ENCODE measurements at places on chromosomes 2 and 18.

DNA sequence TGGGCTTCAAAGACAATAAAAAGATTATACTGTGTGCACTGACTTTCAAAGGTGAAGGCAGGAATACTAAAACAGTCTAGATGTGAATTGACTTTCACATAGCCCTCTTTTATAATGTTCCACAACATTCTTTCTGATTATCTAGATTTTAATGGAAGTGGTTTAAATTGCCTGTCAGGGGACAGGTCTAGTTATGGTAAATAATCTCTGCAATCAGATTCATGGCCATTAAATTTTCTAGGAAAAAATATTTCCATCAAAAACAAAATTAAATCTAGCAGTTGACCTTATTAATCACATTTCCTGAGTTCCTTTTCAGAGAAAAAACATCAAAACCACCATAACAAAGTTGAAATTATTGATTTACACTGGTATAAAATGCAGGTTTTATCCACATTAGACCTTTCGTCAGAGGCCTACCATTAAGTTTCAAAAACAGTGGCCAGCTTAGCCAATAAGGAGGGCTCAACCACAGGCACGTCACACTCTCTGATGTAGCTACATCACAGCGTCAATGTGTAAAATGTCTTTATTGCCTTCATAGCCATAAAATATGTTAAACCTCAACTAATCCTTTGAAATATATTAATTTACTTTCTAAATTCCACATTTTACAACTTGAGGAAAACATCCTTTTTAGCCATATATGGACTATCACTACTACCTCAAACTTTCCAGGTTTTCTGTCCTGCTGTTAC, 79.4 kb downstream of the NOL10 start:
- DNase-seq = no peak

GRCh38 chr18:37430357-37431076, 135.1 kb downstream of the CELF4 start:
- no peak for DNase-seq

DNA sequence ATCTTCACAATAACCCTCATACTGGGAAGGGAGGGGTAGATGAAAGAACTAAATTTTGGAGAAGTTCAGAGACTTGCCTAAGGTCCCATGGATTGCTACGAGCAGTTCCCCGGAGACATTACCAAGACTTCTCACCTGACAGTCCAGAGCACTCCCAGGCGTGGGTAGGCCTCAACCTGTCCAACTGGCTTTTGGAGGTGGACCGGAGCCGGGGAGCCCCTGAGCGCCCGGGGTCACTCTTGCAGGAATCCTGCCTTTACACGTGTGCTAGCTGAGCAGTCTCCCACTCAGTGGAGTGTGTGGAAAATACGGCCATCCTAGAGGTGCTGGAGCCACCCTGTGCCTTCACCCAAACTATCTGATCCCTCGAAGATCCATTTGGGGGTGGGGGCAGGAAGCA, 8.0 kb downstream of the POMC start:
- DNase-seq = no peak

DNA sequence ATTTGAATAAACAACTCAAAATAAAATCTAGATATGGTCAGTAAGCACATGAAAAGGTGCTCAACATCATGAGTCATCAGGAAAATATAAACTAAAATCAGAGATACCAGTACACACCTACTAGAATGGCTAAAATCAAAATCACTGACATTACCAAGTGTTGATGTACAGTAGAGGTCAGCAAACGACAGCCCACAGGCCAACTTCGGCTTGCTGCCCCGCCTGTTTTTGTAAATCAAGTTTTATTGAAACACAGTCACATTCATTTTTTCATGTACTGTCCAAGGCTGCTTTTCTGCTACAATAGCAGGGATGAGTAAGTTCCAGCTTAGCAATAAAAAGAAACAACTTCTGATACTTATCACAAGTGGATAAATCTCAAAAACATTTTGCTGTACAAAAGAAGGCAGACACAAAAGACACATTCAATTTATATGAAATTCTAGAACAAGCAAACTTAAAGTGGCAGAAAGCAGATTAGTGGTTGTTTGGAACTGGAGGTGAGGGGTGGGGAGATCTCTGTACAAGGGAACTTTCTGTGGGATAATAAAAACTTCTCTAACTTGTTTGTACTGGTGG, 32.1 kb downstream of the TRAK2 start:
- DNase-seq = no peak

DNA sequence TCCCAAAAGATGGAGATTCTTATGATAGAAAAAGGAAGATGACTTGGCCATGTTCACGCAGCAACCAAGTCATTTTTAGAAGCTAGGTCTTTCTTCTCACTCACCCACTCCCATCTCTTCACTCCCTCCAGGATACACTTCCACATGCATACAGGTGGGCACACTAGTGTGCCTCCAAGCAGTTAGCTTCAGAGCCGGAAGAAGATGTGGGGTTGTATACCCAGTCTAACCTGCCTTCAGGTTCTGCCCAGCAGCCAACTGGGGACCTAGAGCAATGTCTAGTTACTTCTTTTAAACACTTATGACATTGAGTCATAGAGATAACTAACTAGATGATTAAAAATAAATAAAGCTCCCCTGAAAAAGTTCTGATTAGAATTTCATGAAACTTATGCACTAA, 21.8 kb upstream of the TANK start:
- no peak for DNase-seq

- no peak for DNase-seq
Observed at GRCh38 chr2:39779341-39779851, 338 bp upstream of the THUMPD2 start.

GRCh38 chr2:220076734-220077133, 449.3 kb downstream of the SLC4A3 start:
- no peak for DNase-seq

DNA sequence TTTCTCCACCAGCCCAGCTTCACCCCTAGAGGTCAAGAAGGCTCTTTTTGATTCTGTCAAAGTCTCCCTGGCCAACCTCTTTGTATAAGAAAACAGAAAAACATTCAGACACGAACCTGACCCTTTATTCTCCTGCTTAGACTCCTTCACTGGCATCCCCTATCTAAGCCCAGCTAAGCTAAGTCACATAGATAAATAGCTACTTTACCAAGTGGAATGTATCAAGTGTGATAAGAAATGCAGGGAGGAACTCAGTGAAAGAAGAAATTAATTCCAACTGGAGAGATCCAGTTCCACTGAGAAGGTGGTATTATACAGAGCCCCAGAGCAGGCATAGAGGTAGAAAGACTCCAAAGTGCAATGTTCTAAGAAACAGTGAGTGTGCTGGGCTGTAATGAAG, 489.5 kb downstream of the TNS1 start:
- DNase-seq = no peak

DNA sequence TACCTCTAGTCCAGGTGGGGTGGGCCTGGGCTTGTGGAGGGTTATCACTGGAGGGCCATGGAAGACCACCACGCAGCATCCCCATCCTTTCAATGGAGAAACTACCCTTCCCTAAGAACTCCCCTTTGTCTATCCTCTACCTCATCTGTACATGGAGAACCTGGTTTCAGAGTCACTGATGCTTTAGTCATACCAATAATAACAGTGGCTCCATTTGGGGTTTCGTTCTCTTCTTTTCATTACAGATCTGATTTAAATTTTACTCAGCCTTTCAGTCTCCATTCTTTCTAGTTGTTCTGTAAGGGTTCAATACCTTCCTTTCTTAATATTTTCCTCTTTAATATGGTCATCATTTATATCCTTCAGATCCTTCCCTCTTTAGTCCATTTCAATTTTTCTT, 54.6 kb upstream of the ZFP36L2 start:
- DNase-seq = no peak

- DNase-seq = no peak
Observed at GRCh38 chr2:215397632-215398341, 38.1 kb downstream of the FN1 start.

- no peak for DNase-seq
Observed at GRCh38 chr2:54366487-54367280, 89.4 kb upstream of the SPTBN1 start.

GRCh38 chr18:9506046-9506792, 30.9 kb downstream of the RALBP1 start:
- DNase-seq = no peak

GRCh38 chr2:201444746-201445465, 6.4 kb downstream of the TRAK2 start:
- DNase-seq = no peak

- no peak for DNase-seq
Observed at GRCh38 chr2:109702250-109702985, 88.3 kb downstream of the SOWAHC start.

GRCh38 chr18:26405190-26405801, 143.1 kb downstream of the KCTD1 start:
- no peak for DNase-seq

- no peak for DNase-seq
Observed at GRCh38 chr2:50591642-50592041, 440.3 kb downstream of the NRXN1 start.

GRCh38 chr18:3577281-3577855, 127.4 kb downstream of the TGIF1 start:
- DNase-seq = no peak

- DNase-seq = no peak
Observed at GRCh38 chr2:228516019-228516418, 334.5 kb upstream of the SPHKAP start.

DNA sequence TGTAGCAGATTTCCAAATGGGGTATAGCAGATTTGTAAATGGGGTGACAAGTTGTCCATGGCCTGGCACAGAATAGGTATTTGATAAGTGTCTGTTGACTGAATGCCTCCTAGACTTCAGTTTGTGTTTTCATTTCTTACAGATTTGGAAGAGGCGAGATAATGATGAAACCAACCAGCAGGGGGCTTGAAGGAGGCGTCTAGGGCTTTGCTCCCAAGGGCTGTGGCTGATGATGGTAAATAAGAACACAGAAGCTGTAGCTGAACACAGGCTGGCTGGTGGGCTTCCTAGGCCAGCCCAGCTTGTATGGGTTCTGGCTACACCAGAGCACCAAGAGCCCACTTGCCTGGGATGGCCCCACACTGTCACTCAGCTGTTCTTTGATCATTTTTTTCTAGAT, 19.4 kb downstream of the SFTPB start:
- no peak for DNase-seq

GRCh38 chr2:1729242-1729641, 15.1 kb downstream of the PXDN start:
- DNase-seq = no peak

DNA sequence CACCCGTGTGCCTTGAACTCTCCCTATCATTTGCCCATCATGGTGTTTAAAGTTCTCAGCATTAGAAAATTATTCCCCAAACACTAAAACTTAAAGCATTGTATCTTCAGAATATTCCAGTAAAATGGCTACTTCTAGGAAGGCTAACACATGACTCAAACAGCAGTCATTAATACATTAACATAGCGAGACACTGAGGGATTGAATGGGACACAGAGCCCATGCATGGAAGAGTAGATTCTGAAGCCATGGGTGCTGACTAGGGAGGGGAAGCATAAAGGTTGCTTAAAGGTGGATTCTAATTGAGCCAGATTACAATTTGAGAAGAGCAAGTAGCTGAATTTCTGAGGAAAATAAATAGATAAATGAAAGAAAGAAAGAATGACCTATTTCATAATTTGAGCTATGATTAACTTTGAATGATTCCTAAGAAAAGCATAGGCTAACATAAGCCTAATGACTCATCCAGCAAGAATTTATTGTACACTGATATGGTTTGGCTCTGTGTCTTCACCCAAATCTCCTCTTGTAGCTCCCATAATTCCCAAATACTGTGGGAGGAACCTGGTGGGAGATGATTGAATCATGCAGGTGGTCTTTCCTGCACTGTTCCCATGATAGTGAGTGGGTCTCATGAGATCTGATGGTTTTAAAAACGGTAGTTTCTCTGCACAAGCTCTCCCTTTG, 79.8 kb upstream of the PIK3C3 start:
- DNase-seq = no peak

DNA sequence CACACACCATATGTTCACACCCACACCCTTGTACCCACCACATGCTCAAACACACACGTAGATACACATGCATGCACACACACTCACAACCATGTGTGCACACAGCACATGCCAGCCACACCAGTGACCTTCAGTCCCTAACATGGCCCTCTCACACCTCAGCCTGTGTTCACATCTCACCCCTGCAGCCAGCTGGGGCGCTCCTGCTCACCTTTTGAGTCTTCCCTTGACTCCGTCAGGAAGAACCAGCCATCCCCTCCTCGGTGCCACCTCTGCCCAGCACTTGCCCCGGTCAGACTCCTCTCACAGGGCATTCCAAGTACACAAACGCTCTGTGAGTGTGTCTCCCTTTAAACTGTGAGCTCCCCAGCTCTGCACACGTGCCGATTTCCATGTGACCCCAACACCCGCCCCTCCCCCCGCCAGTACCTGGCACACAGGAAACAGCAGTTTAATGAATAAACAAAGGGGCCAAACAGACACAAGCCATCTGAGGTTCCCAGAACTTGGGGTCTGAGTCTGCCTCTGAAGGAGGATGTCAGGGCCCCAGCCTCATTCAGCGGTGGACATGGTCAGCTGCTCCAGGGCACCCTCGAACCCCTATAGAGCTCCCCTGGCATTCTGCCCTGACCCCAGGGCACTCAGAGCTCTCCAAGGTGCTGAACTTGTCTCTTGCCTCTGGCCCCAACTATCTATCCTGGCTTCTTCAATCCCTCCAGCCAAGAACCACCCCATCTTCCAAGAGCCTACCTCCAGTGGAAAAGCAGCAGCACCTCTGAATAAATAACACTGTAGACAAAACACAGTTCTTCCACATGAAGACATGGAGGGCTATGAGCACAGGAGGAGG, 252.9 kb downstream of the ATAD2B start:
- no peak for DNase-seq

DNA sequence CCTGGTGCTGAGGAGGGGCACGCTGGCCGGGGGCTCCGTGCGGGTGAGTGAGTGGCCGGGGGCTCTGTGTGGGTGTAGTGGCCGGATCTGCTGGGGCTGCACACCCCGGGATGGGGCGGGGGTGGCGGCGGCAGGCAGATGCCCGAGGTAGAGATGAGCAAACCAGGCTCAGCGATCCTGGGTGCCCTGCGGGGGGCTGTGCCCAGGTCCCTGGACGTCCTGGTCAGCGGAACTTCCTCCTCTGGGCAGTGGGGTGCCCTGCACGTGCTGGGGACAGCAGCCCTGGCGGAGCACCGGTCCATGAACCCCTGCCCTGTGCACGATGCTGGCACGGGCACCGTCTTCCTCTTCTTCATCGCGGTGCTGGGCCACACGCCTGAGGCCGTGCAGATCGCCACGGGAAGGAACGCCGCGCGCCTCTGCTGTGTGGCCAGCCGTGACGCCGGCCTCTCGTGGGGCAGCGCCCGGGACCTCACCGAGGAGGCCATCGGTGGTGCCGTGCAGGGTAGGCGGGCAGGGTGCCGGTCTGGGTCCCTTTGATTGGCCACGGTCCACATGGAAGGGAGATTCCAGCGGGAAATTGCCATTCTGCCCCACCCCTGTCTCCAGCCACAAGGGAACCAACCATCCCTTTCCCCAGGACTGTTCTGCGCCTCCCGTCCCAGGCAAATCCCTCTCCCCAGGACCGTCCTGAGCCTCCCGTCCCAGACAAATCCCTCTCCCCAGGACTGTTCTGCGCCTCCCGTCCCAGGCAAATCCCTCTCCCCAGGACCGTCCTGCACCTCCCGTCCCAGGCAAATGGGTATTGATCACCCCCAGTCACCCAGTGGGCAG, 5.9 kb downstream of the NEU4 start:
- no peak for DNase-seq

All from T-helper 9 cell (primary cell).